ENCODE measurements at places on chromosomes 3 and 15. TPM values are rescaled to one million over a fixed set of nuclear protein-coding genes. Genes with fewer than 3 reads are reported as not detected.
A peak's percentile ranks its signal among the peaks of the same experiment; 100 is the strongest.

GRCh38 chr3:36769926-36770325, 5.6 kb upstream of the DCLK3 start:
- DNase-seq, result no peak

DNA sequence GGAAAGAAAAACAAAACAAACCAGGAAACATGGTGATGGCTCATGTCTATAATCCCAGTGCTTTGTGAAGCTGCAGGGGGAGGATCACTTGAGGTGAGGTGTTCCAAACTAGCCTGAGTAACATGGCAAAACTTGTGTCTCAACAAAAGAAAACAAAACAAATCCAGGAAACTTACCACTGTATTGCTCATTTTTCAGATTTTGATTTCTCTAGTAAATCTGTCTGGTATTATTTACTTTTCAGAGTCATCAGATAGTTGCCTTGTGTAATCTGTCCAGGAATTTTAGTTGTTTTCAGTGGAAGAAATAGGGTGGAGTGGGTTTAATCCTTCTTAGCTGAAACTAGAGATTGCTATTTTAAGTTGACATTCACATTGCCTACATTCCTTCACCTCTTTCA, 91.8 kb upstream of the ALCAM start:
- DNase-seq, result no peak

GRCh38 chr3:151581035-151581434, 120.2 kb upstream of the IGSF10 start:
- DNase-seq, result no peak

GRCh38 chr3:104234442-104235194, 1132.1 kb upstream of the ALCAM start:
- DNase-seq, result no peak

AMT gene
- 5.5 TPM for polyA plus RNA-seq

DUOXA1 gene
- polyA plus RNA-seq, result not detected

POLG gene
- 17.5 TPM for polyA plus RNA-seq

GRCh38 chr3:132343018-132343612, 25.9 kb downstream of the ACP3 start:
- peak; percentile 24 for DNase-seq

GRCh38 chr15:57322602-57323250, 53.6 kb upstream of the CGNL1 start:
- DNase-seq, result no peak

DNA sequence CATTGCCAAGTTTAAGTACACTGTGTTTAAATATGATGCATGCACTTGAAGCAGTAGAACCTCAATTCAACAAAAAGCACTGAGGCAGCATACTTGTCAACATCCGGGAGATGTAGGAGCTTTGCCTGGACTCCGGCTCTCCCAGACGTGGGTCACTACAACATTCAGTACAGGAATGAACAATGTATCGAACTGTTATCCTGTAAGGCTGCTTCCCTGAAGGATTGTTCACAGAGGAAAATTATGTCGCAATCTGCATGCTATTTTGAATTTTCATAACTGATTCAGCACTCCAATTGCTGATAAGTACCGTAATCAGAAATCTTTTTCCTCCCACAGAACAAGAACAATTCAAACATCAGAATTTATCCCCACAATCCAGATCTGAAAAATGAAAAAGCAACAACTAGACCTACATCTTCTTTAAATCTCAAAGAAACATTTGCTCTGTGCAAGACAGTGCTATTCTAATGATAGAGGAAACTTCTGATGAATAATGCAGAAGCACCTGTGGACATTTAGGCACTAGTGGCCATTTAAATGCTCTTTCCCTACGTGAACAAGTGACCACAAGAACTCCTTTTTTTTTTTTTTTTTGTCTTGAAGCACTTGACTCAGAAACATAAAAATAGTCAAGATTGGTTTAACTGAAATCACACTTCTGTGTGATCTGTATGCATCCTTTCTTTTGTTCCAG, 113.4 kb downstream of the PLCH1 start:
- no peak for DNase-seq

SLC2A2 gene
- polyA plus RNA-seq, result not detected

DNA sequence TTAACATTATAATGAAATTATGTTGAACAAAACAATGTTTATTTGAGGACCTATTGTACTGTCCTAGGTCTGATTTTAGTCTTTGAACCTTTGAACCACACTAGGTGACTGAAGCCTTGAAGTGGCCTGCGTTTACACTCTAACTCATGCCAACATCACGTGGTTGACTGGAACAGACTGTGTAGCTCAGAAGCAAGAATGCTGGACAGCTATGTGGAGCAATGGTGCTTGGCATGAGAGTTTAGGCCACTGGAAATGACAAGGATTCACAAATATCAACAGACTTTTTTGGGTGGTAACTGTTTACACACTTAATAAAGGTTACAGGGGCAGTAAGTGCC, 391.5 kb downstream of the RAP2B start:
- DNase-seq, result no peak

- peak; percentile 53 for DNase-seq
These were observed 919.3 kb downstream of the TUSC7 start for GRCh38 chr3:117628823-117629291.

SEC22C gene
- polyA plus RNA-seq, result 32.3 TPM

SLC24A5 gene
- not detected for polyA plus RNA-seq

CLRN1 gene
- not detected for polyA plus RNA-seq

DNA sequence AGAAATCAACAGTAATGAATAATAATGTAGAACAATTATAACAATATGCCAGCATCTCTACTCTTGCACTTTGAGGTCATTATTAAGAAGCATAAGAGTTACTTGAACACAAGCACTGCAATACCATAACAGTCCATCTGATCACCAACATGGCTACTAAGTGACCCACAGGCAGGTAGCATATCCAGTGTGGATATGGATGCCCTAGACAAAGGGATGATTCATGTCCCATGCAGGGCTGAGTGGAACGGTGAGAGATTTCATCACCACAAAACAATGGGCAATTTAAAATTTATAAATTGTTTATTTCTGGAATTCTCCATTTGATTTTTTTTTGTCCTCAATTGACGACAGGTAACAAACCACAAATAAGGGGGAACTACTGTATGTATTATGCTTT, 107.7 kb upstream of the TSC22D2 start:
- DNase-seq, result no peak

GRCh38 chr3:18841422-18842343, 306.6 kb upstream of the KCNH8 start:
- no peak for DNase-seq

LDHAL6B gene
- not detected for polyA plus RNA-seq

SLC6A20 gene
- polyA plus RNA-seq, result not detected

COPG1 gene
- 231 TPM for polyA plus RNA-seq

GRCh38 chr3:105806359-105806758, 62.5 kb downstream of the CBLB start:
- DNase-seq, result no peak

DNA sequence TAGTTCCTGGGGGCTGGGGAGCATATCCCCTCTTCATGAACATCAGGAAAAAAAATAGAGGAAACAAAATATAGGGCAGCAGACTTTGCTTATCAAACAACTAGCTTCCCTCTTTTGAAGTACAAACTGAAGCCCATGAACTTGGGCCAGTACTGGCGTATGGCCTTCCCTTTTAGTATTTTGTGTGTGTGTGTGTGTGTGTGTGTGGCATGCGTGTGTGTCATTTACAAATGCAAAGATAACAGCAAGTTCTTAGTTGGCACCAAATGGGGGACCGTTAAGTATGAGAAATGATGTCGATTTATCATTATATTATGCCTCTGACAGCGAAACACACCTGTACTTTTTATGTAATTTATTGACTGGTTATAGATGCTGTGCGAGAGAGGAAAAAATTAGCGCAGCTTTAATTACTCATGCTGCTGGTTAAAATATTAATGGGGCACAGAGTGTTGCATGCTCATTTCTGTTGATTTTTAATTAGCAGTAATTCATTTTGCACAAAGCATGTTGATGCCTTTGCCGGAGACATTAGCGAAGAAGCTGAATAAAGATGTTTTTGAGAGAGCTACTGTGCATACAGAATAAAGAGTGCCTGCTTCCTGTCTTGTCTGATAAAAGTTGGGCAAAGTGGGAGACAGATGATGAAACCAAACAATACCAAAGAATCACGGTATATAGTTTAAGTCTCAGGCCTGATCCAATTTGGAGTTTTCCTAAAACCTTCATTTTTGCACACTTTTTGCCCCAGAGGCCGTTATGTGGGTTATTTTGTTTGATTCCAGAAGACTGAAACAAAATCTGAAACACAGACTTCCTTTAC, 297.1 kb downstream of the SATB1 start:
- no peak for DNase-seq

GRCh38 chr3:177196456-177197040, 734 bp downstream of the TBL1XR1 start:
- DNase-seq, result no peak

DNA sequence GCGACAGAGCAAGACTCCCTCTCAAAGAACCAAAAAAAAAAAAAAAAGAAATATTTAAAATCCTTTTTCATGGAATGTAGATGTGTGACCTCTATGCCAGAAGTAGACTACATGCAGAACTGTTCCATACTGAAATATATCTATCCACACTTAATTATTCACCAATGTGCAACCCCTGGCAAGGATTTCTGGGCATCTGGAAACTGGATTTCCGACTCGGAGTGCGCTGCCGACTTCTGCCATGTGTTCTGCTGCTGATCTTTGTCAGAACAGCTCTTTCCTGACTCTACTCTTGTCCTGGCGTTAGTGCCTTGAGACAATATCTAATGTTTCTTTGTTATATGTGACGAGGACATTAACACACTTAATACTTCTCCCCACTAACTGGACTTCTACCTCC, 11.7 kb downstream of the LIPH start:
- DNase-seq, result no peak

DNA sequence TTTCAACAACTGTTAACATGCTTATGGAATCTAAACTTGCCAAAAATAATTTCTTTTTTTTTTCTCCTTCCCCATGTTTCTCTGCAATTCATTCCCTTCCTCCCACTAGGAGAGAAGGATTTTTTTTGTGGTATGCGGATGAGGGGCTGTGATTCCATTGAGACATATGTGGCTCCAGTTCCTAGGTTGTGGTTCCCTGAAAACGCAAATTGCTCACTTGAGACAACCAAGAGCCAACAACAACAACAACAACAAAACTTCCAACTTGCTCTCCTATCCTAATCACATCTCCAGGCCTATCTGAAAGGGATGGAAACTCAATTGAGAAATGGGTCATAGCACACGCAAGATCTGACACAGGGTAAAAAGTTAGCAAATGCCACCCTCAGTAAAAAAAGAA, 406.5 kb upstream of the TGFBR2 start:
- no peak for DNase-seq

DNA sequence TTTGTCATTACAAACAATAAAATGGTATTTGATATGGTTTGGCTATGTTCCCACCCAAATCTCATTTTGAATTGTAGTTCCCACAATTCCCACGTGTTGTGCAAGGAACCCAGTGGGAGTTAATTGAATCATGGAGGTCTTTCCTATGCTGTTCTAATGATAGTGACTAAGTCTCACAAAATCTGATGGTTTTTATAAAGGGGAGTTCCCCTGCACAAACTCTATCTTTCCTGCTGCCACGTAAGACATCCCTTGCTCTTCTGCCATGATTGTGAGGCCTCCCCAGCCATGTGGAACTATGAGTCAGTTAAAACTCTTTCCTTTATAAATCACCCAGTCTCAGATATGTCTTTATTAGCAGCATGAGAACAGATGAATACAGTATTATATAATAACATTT, 15.4 kb upstream of the AADAC start:
- DNase-seq, result no peak

- DNase-seq, result no peak
These were observed 63.6 kb upstream of the NR2E3 start for GRCh38 chr15:71746719-71747118.

SV2B gene
- not detected for polyA plus RNA-seq

DNA sequence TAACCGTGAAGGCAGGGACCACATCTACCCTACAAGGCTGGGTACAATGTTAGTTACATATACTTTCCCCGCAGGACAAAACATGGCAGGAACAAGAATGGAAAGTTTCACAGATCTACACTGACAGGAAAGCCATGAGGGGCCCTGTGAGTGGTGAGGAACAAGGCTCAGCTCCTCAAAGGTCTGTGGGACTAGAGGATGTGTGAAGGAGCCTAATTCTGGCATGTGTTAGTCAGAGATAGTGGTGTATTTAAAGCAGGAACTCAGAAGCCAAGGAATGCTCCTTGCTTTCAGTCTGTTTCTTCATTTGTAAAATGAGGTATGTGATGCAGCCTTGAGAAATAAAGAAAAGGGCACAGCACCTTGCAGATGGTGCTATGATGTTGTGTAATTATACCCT, 25.1 kb downstream of the ETV5 start:
- no peak for DNase-seq

DNA sequence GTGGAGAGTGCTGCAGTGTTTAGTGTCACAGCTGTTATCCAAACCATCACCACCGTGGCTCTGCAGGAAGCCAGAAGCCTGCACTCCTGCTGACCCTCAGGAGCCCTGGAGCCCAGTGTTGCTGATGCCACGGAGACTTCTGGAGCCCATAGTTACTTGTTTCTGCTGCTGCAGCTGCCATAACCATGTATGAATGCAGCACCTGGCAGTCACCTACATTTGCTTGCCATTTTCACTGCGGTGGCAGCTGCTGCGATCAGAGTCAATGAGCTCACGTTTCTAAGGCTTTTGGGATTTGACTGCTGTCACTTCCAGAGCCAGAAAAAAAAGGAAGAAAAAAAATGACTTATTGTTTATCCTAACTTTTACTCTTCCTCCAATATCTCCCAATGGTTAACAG, 299.2 kb upstream of the THRB start:
- DNase-seq, result no peak

- DNase-seq, result no peak
These were observed 1.8 kb downstream of the CAMKV start for GRCh38 chr3:49867871-49868321.

DNA sequence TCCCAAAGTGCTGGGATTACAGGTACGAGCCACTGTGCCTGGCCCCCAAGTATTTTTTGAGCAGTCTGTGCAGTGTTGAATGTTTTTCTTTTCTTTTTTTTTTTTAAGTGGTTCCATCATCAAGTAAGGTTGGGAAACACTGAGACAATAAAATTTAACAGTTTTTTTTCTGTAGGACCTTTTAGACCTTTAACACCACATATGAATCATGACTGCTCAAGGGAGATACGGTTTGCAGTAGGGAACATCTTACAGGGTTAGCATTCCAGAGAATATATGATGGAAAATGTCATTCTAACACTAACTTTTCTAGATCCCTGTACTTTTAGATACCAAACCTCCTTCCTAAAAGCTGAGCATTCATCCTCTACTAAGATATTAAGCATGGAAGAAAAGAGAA, 41.7 kb downstream of the SNX4 start:
- DNase-seq, result no peak

DNA sequence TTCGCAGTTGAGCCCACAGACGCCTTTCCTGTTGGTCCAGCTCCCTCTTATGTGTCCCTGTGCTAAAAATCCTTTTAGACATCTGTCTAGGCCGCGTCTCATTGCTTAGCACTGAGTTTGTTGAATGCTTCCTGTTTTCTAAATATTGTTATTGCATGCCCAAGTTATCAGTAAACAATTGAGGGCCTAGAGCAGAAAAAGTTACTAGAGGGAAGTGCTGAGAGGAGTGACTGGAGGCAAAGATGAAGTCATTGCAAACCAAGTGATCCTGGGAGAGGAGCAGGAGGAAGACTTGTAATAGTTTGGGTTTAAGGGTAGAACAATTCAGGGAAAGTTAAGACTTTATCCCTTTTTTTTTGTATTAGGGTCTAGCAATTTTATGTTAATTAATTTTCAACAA, 88.1 kb downstream of the DCUN1D1 start:
- no peak for DNase-seq

CASR gene
- polyA plus RNA-seq, result not detected

- DNase-seq, result no peak
These were observed 133.1 kb upstream of the PLXNA1 start for GRCh38 chr3:126849768-126850167.

GRCh38 chr15:45866616-45867015, 231.8 kb downstream of the SQOR start:
- DNase-seq, result no peak

GRCh38 chr3:34925851-34926250, 713.5 kb upstream of the ARPP21 start:
- no peak for DNase-seq
